H1 (cell line): ENCODE measurements at places on chromosomes 1 and 21.

- no peak for DNase-seq
These were observed 97.3 kb upstream of the SYT6 start for GRCh38 chr1:114250683-114251572.

DNA sequence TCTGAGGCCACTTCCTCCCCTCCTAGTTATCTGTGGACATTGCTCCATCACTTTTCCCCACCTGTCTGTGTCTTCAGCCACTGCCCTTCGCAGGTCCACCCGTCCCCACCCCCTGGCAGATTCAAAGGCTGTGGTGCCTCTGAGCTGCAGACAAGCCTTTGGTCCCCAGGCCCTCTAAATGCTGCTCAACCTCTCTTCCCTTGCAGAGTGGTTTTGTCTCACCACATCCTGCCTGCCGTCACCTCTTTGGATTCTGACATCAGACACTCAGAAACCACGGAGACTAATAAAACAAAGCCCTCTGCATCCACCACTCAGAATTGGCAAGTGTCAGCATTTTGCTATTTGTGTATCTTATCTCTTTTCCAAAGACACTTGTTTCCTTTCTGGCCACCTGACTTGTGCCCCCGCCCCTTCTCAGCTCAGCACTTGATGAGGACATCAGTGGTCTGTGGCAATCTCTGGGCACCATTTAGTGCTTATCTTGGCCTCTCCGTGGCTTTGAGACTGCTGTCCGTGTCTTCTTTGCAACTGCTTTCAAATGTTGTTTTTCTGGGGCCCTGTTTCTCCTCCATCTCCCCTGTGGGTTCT, 7.7 kb downstream of the CNIH3 start:
- DNase-seq, result no peak

- no peak for DNase-seq
These were observed 667.4 kb upstream of the ZP4 start for GRCh38 chr1:238558156-238558555.

DNA sequence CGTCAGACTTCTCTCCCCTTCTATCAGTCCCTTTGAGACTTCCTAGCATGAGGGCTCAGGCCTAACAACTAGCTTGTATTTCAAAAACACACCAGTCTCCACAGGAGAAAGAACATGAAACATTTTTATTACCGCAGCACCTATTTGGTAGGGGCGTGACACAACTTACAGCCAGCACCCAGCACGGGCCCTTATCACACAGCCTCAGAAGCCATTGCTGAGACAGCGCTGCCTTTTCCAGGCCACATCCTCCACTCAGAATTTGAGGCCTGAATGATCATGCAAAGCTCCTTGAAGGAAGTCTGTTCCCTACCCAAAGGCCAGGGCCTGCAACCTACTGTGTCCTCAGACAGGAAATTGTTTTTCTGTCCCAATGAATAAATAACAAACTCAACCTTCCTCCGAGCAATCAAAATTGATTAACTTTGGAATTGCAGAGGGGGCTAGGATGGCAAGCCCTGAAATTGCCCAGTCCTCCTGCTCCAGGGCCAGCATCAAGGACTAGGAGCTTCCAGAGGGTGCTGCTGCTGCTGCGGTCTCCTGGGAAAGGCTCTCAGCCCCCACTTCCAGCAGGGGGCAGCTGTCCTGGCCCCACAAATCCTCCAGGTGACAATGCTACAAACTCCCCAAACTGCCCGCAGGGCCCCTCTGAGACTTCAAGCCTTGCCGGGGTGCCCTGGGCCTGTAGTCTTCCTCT, 94.3 kb upstream of the GALNT2 start:
- peak; percentile 66 for DNase-seq

- DNase-seq, result no peak
These were observed 262.9 kb downstream of the PTPRU start for GRCh38 chr1:29499104-29499650.

DNA sequence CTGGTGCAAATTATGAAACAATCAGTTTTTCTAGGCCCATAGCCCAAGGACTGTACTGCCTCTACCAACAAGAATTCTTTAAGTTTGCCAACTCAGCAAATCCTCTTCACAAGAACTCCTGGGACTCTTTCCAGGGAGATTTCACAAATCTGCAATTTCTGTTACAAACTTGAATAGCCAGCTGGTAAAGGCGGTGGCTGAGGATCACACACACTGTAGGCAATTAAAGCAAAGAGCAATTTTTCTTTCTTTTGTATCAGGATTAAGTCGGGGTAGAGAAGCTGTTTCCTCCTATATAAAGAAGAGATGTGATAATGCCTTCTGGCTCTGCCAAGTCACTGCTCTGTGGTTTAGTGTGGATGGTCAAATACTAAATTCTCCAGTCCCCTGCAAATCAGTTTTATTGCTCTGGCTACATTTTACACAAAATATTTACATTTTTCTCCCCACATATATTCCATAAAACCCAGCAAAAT, 1.7 kb downstream of the ALDH9A1 start:
- no peak for DNase-seq

DNA sequence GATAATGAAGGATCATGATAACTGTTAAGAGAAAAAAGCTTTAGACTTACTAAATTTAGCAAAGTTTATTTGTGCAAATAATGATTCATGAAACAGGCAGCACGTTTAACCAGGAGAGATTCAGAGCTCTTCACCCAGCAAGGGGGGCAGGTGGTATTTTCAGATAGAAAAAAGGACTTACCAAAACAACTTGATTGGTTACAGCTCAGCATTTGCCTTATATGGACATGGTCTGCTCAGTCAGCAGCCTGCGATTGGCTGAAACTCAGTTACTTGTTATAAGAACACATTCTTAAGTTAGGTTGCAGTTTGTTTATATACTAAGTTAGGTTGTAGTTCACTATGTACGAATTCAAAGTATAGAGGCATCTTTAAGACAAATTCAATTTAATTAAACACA, 165.6 kb downstream of the DUSP10 start:
- DNase-seq, result no peak

DNA sequence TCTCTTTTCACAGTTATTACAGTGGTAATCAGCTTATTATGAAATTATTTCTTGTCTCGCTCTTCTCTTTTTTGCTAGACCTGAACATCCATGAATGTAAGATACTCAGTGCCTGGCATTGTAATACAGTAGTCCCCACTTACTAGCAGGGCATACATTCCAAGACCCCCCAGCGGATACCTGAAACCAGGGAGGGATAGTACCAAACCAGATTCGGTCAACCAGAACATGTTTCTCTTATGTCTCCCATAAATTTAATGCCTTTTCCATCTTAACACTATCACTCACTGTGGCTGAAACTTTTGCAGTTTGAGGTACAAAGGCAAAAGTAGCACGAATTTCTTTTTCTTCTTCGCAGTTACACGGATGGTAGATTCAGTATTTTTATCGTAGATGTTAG, 24.6 kb upstream of the B3GALT2 start:
- no peak for DNase-seq

GRCh38 chr1:108079440-108080025, 114.6 kb upstream of the VAV3 start:
- DNase-seq, result no peak

DNA sequence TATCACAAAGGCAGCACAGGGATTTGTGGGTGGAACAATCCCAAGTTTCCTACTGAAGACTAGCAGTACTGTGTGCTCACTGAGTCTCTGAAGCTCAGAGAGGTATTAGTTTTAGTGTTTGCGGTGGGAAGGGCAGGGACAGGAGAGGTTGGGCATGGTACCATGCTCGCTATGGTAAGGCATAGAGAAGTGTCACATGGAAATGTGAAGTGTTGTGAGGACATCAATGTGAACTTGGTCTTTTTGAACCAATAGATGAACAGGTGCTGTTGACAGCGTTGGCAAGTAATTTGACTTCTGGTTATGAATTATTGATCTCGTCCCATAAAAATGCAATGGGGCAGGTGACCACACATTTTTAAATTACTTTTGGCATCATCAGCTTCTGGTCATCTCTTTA, 55.8 kb upstream of the ADAMTS1 start:
- DNase-seq, result no peak

GRCh38 chr1:175783126-175783722, 39.8 kb upstream of the TNR start:
- no peak for DNase-seq

DNA sequence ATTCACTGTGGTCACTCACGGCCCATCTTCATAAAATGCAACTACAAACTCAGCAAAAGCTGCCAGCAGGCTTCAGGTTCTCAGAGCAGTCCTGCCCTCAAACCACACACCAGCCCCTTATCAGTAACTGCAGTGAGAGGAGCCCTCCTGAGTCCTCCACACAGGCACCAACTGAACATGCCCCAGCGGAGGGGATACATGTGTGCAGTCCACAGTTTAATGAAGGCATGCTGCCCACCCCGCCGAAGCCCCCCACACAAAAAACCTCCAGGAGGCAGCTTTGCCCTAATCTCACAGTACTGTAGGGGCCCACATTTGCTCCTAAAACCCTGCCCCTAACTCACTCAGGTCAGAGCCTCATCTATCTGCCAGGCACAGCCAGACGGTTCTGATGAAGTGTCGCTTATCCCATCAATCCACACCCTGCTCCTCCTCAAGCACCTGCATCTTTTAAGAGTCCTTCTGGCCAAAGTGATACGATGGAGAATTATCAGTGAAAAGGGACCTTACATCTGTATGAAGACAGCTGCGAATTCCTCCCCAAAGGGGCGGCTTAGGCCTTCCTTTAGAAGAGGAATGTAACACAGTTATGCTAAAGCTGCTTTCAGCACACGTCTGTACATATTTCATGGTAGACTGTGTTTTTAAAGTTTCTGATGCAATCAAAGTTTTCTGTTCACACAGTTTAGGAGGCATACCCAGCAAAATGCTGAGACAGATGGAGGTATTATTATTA, 3.5 kb downstream of the ABCB10 start:
- DNase-seq, result no peak

DNA sequence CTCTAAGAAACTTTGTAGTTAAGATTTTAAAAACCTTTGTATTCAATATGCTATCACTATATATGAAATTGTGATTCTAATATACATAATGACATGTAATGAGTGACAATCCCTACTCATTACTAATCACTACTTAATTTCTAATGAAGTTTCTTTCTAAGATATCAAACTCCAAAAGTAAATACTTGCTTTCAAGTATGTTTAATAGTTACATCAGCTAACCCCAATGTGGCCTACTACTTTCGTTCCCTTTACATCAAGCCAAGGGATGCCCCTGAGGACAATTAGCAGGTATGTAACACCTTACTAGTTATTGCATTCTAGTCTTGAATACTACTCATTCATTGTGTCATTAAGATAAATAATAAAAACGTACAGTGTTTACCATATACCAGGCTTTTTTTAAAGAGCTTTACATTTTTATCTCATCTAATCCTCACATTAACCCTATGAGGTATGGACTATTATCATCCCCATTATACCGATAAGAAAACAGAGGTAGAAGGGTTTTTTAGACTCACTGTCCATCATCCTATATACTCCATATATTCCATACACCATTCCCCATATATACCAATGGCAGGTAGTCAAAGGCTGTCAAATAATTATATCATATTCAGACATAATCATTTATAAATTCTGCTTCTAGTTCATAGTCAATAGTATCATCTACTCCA, 4.2 kb downstream of the PPP1R15B start:
- DNase-seq, result no peak

DNA sequence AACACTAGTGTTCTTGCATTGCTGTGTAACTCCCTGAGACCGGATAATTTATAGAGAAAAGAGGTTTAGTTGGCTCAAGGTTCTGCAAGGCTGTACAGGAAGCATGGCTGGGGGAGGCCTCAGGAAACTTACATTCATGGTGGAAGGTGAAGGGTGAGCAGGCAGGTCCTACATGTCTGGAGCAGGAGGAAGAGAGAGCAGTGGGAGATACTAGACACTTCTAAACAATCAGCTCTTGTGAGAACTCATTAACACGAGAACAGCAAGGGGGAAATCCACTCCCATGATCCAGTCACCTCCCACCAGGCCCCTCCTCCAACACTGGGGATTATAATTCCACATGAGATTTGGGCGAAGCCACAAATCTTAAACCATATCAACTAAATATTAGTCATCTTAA, 30.1 kb downstream of the RNF2 start:
- no peak for DNase-seq

GRCh38 chr1:155175927-155176371, 2.3 kb downstream of the TRIM46 start:
- DNase-seq, result no peak
